Activated CD4-positive, alpha-beta T cell treated with anti-CD3 and anti-CD28 coated beads for 36 hours (primary cell): ENCODE measurements at places on chromosomes 6 and 20.
A peak's percentile ranks its signal among the peaks of the same experiment; 100 is the strongest.

GRCh38 chr6:137230956-137231555, 11.9 kb upstream of the IFNGR1 start:
- no peak for DNase-seq

DNA sequence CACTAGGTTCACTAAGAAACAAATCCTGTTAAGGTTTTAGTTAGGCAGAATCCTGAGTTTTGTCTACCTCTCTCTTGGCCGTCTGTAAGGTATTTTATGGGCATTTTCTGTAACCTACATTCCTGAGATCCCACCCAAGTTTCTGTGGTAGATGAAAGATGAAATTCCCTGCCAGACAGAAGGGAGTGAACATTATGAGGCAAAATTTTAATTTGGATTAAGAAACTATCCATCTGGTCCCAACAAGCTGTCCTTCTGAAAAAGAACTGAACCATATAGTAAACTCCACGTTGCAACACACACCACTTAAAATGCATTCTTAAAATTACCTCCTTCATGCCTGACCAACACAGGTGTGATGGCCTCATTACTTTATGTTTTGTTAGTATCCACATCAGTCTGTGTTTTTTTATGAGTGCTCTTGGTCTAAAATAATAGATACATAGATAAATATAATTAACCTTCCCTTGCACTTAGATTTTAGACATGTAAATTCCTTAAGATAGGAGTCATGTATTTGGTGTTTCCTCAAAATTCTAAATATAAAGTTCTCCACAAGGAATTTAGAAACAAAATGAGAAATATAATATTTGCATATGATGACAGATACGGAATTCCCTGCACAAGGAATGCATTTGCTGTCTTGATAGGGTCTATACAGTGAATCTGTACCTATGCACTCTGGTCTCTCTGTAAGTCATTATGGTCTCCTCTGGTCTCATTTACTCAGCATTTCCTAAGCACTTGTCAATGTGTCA, 86.5 kb downstream of the CHD6 start:
- no peak for DNase-seq

DNA sequence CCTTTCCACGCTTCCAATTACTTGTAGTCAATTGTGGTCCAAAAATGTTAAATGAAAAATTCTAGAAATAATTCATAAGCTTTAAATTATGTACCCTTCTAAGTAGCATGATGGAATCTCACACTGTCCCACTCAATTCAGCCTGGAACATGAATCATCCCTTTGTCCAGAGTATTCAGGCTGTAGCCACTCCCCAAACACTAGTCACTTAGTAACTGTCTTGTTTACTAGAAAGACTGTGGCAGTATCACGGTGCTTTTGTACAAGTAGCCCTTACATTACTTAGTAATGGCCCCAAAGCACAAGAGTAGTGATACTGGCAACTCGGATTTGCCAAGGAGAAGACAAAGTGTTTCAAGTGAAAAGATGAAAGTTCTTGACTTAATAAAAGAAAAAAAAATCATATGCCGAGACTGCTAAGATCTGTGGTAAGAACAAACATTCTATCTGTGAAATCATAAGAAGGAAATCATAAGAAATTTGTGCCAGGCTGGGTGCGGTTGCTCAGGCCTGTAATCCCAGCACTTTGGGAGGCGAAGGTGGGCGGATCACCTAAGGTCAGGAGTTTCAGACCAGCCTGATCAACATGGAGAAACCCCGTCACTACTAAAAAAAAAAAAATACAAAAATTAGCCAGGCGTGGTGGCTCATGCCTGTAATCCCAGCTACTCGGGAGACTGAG, 168.5 kb upstream of the SIM1 start:
- DNase-seq = no peak

DNA sequence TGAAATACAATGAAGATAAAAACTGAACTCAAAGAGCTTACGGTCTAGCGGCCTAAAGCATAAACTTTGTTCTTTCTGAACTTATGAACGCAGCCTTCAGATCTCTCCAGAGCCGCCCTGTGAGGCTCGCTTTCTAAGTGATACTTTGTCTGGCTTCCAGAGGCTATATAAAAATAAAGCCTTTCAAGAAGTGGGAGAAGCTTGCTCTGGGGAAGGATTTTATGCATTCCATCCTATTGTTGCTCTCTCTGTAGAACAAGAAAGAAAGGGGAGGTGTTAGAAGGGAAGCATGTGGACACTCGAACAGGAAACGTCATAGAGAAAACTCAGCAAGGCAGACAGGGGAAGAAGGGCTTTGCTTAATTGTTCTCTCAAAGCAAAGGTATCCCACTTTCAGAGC, 77.0 kb downstream of the TBX18 start:
- no peak for DNase-seq

DNA sequence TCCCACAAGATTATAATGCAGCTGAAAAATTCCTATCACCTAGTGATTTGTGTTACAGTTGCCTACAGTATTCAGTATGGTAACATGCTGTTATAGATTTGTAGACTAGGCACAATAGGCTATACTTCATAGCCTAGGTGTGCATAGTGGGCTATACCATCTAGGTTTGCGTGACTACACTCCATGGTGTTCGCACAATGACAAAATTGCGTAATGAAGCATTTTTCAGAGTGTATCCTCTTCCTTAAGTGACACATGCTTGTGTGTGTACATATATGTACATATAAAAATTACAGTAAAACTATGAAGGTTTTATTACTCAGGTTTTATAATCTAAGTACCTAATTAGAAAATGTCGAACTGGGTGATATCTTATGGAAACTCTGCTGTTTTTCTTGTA, 133.0 kb downstream of the FARS2 start:
- no peak for DNase-seq

GRCh38 chr20:38157635-38158495, 7.2 kb downstream of the TGM2 start:
- DNase-seq = no peak

GRCh38 chr6:16511040-16511660, 250.1 kb downstream of the ATXN1 start:
- peak; percentile 45 for DNase-seq

GRCh38 chr6:89357390-89357789, 4.9 kb upstream of the UBE2J1 start:
- DNase-seq = no peak

GRCh38 chr20:3674995-3675900, 6.6 kb downstream of the ADAM33 start:
- no peak for DNase-seq

GRCh38 chr6:4981761-4982160, 22.1 kb downstream of the RPP40 start:
- DNase-seq = no peak

DNA sequence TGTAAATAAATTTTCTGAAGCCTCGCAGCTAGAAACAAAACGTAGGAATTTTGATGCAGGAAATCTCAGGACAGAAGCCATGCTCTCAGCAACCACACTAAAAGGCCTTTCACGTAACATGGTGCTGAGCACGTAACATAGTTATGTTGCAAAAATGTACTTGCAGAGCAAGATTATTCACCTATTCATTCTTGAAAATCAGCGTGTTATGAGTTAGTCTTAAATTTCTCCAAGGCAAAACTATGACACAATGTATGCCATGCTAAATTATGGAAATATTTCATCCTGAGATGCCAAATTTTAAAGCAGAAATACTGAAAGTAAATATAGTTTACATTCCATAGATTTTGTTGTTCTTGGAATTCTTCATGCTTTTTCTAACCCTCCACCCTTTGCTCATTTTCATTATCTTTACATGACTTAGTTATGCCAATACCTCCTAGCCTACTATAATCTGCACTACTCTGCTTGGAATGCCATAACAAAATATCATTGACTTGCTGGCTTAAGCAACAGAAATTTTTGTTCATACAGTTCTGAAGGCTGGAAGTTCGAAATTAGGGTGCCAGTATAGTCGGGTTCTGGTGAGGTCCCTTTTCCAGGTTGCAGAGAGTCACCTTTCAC, 179.8 kb upstream of the BMP5 start:
- no peak for DNase-seq

GRCh38 chr20:58394801-58395200, 5.8 kb downstream of the VAPB start:
- no peak for DNase-seq

DNA sequence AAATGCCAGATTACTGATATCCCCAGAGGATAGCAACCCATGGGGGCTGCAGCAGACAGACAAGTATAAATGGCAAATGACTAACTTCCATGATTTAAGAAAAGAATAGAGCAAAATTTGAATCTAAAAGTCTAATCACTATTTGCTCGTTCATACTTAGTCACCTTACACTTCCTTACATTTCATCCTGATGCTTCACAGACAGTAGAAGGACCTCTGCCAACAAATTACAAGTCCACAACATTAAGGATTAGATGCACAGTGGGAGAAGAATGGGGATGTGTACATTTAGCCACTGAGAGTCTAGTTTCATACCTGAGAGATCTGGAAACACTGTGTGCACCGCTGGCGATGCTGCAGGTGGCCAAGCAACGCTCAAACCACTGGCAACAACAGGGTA, 72.4 kb downstream of the FYN start:
- no peak for DNase-seq

- no peak for DNase-seq
Observed at GRCh38 chr20:563187-563586, 19.6 kb upstream of the CSNK2A1 start.

- DNase-seq = no peak
Observed at GRCh38 chr20:49751397-49751736, 37.7 kb upstream of the B4GALT5 start.

DNA sequence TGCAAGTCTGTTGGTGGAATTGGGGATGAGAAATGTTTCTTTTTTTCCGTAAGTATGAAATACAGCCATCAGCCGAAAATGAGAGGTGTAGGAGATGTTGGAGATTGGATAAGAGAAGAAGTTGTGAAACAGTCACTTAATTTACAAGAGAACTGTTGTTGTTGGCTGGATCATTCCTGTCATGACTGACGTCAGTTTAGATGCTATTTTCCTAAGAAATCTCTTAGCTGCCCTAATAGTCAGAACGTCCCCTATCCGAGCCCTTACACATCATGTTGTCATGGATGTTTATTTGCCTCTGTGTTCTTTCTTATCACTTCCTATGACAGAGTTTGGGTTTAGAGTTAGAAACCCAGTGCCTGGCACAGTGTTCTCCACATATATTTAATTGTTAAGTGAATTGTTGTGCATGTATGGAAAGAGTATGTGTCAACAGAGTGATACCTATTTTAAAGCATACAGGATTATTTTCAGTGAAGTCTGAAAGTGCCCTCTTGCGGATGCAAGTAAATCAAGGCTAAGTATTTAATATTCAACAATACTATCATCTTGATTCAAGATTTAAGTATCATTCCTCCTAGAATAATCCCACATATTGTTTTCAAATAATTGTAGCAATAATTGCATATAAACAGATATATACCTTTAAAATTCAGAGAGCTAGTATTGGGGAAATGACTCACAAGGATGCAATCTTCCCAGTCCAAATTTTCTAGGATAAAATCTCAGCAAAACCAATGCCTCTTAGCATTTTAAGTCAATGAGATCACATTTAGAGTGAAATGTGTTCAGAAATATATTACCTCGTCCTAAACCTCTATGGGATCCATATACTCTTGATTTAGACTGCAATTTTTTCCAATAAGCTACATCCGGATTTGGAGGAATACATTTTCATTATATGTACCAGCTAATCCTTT, 309.9 kb upstream of the NOX3 start:
- DNase-seq = no peak

- DNase-seq = no peak
Observed at GRCh38 chr6:56764081-56764566, 121.4 kb upstream of the DST start.

DNA sequence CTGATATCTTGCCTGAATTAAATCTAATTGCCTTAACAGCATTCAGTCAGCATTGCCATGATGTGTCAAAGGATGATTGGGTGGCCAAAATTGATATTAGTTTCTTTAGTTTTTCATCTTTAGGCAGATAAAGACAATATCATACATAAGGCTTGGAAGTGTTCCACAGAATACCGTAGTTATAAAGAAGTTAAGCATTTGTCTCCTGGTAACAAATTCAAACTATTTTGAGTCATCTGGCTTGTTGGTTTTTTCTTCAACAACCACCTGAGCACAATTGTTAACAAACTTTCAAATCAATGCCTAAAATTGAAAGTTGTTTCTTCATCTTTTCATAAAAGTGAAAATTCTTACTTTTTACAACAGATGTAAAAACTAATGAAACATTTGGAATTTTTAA, 47.5 kb upstream of the ADGRF5 start:
- DNase-seq = no peak

GRCh38 chr6:13643125-13643524, 28.0 kb downstream of the NOL7 start:
- no peak for DNase-seq

DNA sequence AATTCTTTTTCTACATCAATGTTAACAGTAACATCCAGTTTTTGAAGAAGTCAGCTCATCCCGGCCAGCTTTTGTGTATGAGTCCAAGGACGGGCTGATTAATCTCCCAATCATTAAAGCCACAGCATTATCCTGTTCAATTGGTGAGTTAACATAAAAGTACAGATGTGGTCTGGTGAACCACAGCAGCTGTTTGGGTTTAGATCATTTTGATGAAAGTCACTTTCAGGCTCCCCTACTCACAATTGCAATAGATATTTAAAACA, 69.0 kb upstream of the NFATC2 start:
- no peak for DNase-seq

- DNase-seq = no peak
Observed at GRCh38 chr20:42370075-42370474, 751.9 kb upstream of the CHD6 start.

GRCh38 chr6:90202156-90202555, 94.5 kb downstream of the BACH2 start:
- peak; percentile 53 for DNase-seq

- no peak for DNase-seq
Observed at GRCh38 chr6:108707328-108707976, 140.8 kb upstream of the ARMC2 start.

DNA sequence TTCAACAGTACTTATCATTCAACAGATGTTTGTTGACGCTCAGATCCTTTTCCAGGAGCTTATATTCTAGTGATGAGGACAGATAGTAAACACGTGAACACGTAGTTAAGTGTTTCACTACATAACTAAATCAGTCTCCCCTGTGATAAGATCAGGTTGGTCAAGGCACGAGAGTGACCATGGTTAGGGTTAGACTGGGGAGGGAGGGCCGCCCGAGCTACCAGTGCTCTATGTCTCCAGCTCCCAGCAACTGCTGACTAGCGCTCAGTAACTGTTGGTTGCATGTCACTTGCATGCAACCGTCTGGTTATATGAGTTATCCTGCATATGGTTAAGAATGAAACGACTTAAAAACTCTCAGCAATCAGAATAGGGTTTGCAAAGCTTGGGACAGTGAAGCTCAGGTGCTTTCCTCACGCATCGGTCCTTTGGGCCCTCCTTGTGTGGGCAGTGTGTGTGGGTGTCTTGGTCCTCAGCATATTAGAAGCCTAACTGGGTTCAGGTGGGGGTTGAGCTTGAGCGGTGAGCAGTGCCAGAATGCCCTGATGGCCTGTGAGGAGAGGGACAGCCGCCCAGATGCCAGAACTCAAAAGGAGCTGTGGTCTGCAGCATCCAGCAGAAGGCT, 120.8 kb downstream of the ARID1B start:
- DNase-seq = no peak

GRCh38 chr6:106974336-106974998, at the start of gene CD24:
Gene CD24, minus strand, starts transcription at chr6:106974729. Its CDS starts 83 bp downstream, at chr6:106974646.
- DNase-seq = peak; percentile 39
